Stimulated activated CD8-positive, alpha-beta memory T cell treated with anti-CD3 and anti-CD28 coated beads, Interleukin-4, amount 100 ng/mL, for 1 hour (primary cell): ENCODE measurements at places on chromosomes 12 and 14.

DNA sequence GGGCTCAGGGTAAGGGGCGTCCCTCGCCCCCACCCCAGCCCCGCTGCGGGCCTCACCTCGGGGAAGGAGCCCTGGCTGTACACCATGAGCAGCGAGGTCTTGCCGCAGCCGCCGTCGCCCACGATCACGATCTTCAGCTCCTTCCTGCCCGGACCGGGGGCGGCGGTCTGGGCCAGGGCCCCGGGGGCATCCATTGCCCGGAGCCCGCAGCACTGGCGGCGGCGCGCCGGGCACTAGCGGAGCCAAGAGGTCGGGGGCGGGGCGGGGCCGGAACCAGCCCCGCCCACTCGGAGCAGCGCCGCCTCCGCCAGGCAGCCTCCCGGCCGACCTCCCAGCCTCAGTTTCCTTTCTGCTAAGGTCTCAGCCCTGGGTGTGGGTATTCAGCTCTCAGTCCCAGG is at the start of gene RHOF:
TSS of gene RHOF (minus strand) at position 249 of the 398 bp plus-strand sequence. CDS start at position 194, 55 bp downstream.
- no peak for DNase-seq

- DNase-seq: no peak
Measured at GRCh38 chr12:107731366-107731765, 29.6 kb downstream of the PRDM4 start.

DNA sequence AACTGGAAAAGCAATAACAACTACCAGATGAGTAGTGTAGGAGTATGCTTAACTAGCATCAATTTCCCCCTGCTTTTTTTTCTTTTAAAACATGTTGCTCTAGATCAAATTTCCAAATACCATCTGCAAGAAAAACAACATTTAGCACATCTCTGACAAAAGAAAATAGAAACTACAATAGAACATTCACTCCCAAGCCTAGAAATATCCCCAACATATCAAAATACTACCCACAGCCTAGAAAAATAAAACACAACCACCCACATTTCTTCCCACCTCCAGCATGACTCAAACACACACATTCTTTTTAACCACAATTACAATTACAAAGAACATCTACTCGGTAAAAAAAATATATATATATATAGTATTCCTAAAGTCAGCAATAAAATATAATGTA is 120.0 kb downstream of the PPFIA2 start:
- DNase-seq: no peak

- DNase-seq: no peak
Measured at GRCh38 chr12:75724928-75725312, 213.5 kb upstream of the KRR1 start.

GRCh38 chr14:99572173-99572999 is 31.6 kb downstream of the CCDC85C start:
- no peak for DNase-seq

DNA sequence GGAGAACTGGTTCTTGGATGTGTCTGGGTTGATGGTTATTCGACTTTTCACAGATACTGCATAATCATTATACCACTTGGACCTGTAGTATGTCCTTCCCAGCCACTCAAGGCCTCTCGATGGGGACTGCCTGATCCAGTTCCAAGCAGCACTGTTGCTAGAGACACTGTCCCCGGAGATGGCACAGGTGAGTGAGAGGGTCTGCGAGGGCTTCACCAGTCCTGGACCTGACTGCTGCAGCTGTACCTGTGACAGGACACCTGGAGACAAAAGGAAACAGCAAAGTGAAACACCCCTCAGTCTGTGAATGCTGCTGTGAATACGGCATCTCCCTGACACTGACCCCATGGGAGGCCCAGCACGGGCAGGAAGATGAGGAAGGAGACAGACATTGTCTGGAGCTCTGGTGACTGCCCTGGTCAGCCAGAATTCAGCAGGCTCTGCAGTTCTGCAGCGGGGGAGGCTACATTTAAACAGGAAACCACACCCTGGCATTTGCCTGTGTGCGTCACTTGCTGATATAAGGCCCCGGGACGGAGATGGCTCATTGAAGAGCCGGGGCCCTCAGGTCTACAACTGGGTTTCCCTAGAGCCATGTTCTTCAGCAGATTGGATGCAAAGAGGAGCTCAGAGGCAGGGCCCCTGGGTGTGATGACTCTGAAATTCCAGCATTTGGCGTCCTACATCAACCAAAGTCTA is 413.6 kb downstream of the TMEM121 start:
- DNase-seq: no peak

DNA sequence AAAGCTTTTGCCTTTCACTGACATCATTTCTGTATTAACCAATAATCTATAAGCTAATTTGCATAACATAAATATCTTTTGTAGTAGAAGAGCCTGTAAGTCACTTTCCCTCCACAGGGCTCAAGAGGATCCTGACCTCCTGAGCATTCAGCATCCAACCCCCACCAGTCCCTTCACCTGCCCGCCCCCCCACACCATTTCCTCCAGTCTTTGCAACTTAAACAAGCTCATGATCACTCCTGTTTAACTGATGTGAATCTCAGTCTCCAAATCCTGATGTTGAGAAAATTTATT is 12.0 kb upstream of the CRY1 start:
- no peak for DNase-seq

DNA sequence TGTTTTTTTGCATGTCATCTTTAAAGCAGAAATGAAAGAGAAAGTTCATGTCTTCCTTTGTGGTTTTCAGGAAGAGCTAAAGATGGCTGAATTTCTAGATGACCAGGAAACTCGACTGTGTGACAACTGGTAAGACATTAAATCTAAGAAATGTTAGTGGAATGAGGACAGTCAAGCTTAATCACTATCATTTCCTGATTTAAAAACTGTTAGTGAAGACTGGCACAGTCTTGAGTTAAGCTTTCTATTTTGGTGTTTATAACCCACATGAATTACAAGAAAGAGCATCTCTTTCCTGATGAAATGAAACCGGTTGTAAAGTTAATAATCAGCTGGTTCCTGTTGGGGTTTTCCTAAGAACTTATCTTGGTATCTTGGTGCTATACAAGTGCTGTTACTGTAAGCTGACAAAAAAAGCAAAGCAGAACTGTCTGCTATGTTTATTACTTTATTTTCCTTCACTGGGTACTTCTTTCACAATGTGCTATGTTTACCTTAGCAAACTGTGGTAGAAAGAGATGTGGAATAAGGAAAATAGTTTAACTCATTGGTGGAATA is 5.2 kb downstream of the TRAFD1 start:
- DNase-seq: no peak

DNA sequence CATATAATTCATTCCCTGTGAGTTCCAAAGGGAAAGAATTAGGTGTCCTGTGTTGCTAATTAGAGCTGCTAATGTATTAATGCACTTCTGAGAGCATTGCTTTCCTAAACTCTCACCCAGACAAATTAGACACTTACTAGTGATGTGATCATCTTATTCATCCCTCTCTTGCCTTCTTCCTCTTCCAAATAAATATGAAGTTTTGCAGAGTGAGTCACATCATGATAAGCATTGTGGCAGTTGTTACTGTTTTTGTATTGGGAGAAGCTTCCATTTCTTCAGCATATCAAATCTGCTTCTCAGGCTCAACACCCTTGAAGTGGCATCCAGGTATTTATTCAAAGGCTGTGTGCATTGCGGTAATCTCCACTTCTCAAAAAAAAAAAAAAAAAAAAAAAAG is 37.3 kb upstream of the E2F7 start:
- no peak for DNase-seq

DNA sequence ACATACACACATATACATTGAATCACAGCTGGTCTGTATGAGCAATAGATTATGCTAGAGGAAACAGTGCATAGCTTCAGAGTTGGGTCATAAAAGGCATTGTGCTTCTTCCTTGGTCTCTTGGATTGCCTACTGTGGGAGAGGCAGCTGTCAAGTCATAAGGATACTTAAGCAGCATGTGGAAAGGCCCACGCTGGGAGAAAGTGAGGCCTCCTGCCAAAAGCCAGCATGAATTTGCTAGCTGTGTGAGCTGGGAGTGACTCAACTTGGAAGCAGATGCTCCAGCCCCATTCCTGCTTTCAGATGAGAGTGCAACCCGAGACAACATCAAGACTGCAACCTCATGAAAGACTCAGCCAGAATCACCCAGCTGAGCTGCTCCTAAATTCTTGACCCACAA is 311.9 kb upstream of the TBX3 start:
- DNase-seq: no peak

DNA sequence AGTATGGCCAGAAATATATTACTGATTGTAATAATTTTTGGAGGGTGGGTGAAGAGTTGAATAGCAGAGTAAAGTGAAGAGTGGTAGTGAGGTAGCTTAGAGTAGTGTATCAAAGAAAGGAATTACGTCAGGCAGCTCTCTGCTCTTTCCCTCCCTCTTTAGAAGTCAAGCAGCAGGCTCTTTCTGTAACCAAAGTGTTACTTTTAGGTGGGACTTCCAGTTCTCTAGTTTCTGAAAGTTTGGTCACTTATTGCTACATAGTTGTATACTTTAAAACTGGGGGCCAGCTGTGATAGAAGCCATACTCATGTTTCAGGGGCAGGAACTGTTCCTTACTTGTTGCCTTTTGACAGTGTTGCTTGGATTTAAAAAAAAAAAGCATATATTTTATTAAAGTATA is 30.6 kb downstream of the ATF7IP start:
- DNase-seq: no peak

GRCh38 chr14:55170526-55170925 is 20.9 kb downstream of the DLGAP5 start:
- DNase-seq: no peak

GRCh38 chr14:96160076-96160912 is 44.3 kb upstream of the BDKRB2 start:
- no peak for DNase-seq

- DNase-seq: no peak
Measured at GRCh38 chr12:132824053-132824452, 4.6 kb downstream of the GOLGA3 start.

- no peak for DNase-seq
Measured at GRCh38 chr14:101358320-101359125, 202.8 kb upstream of the DIO3 start.

- no peak for DNase-seq
Measured at GRCh38 chr14:51094282-51094821, 553 bp downstream of the TRIM9 start.

GRCh38 chr12:113297214-113297587 is 37.7 kb downstream of the SLC8B1 start:
- DNase-seq: no peak

- no peak for DNase-seq
Measured at GRCh38 chr12:67910360-67911274, 78.6 kb upstream of the IFNG-AS1 start.

- DNase-seq: no peak
Measured at GRCh38 chr12:109677279-109677691, 36.3 kb upstream of the FAM222A start.

DNA sequence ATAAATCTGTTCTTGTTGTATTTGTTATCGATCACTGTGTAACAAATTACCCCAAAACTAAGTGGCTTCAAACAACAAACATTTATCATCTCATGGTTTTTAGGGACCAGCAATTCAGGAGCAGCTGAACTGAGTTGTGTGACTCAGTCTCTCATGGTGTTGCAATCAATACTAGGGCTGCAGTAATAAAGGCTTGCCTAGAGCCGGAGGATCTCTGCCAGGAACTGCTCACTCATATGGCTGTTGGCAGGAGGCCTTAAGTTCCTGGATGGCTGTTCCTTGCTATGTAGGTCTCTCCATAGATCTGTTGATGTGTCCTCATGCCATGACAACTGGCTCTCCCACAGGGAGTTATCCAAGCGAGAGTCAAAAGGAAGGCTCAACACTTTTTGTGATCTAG is 3.8 kb upstream of the PSMC6 start:
- no peak for DNase-seq

GRCh38 chr12:53223389-53224060 is 8.5 kb downstream of the RARG start:
- no peak for DNase-seq

- no peak for DNase-seq
Measured at GRCh38 chr14:24971255-24971654, 78.7 kb downstream of the STXBP6 start.

DNA sequence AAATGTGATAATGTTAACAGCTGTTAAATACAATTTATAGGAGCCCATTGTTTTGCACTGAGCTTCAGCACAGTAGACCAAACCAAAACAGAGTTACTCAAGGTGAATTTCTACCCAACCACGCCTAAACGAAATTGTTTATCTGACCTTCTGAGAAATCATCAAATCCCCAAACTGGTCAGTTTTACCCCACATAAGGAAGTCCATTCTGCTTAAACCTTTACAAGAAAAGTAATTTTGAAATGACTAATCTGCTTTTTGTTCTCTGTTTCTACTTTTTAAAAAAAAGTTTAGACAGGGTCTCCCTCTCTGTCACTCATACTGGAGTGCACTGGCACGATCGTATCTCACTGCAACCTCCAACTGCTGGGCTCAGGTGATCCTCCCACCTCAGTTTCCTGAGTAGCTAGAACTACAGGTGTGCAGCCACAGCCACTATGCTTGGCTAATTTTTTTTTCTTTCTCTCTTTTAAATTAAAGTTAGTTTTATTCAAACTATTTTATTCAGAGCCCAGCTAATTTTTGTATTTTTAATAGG is 1.4 kb upstream of the RNF10 start:
- no peak for DNase-seq

DNA sequence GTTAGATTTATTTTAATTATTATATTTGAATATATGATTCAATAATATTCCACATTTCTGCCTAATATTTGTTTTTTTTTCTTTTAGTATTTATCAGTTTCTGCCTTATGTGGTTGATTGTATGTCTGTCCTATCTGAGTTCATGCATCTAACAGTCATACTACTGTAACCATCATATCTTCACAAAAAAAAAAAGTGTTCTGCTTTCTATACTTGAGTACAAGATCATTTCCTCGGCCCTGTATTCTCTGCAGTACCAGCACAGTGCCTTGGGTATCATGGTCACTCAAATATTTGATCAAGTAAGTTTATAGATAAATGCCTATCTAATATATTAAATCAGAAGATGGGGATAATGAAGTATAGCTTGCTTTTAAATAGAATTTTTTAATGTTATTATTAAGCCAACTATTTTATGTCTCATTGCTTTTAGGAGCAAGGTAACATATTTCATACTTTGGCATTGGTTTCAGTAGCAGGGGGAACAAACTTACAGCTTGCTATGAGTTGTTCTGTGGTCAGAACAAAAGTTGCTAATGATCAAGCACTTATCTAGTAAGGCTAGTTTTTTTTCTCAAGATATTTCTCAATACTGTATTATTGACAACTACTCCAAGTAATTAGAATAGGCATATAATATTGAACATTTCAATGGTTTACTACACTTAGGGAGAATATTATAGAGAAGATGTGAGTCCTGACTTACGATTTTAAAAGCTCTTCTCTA is 290.5 kb upstream of the FBXO33 start:
- DNase-seq: no peak

- DNase-seq: no peak
Measured at GRCh38 chr12:27226407-27226929, 17.6 kb upstream of the STK38L start.
